ENCODE measurements at places on chromosomes 12 and 14.

- no peak for DNase-seq
Observed at GRCh38 chr12:28961948-28962384, 187.1 kb upstream of the FAR2 start.

DNA sequence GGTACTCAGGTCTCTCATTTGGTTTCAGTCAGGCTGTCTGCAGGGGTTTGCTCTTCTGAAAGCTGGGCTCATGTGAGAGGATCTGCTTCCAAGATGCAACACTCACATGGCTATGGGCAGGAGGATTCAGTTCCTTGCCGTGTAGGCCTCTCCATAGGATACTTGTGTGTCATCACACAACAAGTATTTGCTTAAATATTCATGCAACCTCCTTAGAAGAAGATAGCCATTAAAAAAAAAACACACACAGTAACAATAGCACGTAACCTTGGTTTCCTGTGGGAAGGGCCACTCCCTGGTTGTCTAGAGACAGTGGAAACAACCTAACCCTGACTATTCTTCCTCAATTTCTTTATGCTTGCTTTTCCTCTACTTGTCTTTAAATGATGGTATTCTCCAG, 31.8 kb upstream of the CLEC4E start:
- no peak for DNase-seq

- DNase-seq = no peak
Observed at GRCh38 chr14:61719344-61720293, 24.3 kb downstream of the HIF1A start.

DNA sequence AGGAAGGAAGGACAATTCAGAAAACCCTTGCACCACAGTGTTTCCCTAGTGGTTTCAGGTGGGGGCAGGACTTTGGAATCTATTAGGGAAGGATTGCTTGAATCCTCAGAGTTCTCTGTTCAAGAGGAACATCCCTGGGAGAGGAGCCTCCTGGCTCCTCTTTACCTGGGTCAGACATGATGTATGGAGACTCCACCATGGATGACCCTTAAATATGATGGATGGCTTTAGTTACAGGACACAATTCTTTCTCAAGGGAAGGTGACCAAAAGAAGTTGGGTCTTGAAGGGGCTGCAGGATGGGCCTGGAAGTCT, 396.6 kb downstream of the NRXN3 start:
- no peak for DNase-seq

GRCh38 chr12:71071536-71072097, 86.2 kb downstream of the TSPAN8 start:
- no peak for DNase-seq

DNA sequence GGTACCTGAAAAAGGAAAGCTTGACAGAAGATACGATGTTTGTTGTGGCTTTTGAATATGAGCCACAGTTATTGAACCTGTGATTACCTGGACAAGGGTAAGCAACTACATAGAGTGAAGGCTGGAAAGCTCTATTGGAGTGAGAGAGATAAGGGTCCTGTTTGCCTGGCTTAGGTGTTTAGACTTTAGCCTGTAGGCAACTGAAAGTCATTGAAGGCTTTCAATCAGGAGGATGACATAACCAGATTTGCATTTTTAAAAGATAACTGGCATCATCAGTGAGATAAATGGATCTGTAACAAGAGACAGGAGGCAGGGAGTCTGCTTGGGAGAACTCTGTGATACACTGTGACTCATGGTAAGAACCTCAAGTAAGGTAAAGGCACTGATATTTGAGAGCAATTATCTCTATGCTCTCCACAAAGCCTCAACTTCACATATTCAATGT, 128.9 kb upstream of the SOX5 start:
- no peak for DNase-seq

GRCh38 chr12:9081667-9082427, 33.9 kb downstream of the A2M start:
- no peak for DNase-seq
